ENCODE measurements at places on chromosomes 7 and 10.

DNA sequence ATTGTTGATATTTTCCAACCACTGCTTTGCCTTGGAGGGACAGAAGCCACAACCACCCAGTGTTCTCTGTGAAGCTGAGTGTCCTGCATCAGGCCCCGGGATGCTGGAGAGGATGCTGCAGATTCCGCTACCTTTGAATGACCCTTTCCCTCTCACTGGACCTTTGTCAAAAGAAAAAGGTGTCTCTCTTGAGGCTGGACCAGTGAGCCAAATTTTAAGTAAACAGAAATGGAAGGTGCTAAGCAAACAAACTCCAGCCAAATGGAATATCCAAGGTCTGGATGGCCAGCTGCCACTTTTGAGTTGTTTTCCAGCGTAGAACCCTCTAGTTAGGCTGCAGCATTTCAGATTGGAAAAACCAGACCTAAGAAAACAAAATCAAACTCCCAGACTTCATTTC lies 145.5 kb downstream of the TRIL start:
- DNase-seq: no peak

DNA sequence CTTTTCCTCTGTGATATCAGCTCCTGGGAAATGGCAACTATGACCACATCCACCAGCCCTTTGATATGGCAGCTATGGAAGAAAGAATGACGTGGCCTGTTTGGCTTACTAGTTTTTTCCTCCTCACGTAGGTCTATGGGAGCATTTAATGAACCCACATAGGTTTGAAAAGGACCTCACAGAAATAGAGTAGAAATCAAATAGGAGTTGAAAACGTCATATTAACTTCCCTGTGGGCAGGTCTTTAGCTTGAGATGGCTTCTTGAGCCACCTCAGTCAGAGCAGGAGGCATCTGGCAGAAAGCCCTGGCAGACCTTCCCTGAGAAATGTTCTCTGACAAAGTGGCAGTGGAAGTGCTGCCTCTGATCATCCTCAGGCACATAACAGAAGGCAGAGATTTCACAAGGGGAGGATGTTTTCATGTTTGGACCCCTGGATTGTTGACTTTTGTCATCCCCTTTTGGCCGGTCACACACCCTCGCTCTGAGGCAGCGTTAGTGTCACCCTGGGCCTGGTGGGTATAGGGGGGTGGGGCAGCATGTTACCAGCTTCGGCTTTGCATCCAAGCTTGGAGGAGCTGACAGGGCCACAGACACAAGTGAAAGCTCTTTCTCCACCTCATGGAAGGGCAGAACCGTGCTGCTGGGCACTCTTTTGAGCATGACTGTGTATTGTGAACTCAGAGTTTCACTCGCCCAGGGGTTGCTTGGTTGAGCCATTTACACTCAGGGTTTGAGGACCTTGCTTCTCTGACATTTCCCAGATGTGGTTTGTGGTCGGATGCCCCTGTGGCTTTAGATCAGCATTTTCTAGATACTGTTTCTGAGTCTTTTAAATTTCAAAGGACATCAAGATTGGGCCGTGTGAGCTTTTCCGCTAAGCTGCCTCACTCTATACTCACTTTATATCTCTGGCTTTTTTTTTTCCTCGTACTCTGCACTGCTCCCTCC lies 184.2 kb downstream of the STK31 start:
- no peak for DNase-seq

- DNase-seq: no peak
Observed at GRCh38 chr7:112540839-112541577, 60.2 kb downstream of the LSMEM1 start.

GRCh38 chr7:51297986-51298385 lies 18.6 kb downstream of the COBL start:
- DNase-seq: no peak

- no peak for DNase-seq
Observed at GRCh38 chr7:18037609-18038008, 10.0 kb upstream of the PRPS1L1 start.

- no peak for DNase-seq
Observed at GRCh38 chr7:112223310-112223709, 16.8 kb downstream of the ZNF277 start.

DNA sequence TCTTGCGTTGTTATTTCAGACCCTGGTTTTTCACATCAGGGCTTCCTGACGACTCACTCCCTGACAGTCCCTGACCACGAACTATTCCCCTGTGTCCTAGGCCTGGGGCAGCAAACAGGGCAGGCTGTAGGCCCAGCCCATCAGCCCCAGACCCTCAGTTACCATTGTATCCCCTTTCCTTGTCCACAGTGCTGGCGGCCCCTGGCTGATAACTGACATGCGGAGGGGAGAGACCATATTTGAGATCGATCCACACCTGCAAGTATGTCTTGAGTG lies 50.5 kb upstream of the TRIM8 start:
- DNase-seq: no peak

GRCh38 chr7:103129702-103130549 lies 19.0 kb downstream of the NAPEPLD start:
- DNase-seq: no peak

GRCh38 chr7:149330914-149331567 lies 69.0 kb downstream of the ZNF783 start:
- no peak for DNase-seq

- no peak for DNase-seq
Observed at GRCh38 chr7:150862356-150862755, 10.0 kb downstream of the AOC1 start.

GRCh38 chr7:36404639-36405408 lies 15.2 kb downstream of the ANLN start:
- no peak for DNase-seq

- DNase-seq: no peak
Observed at GRCh38 chr10:79399223-79399831, 46.1 kb downstream of the ZCCHC24 start.

DNA sequence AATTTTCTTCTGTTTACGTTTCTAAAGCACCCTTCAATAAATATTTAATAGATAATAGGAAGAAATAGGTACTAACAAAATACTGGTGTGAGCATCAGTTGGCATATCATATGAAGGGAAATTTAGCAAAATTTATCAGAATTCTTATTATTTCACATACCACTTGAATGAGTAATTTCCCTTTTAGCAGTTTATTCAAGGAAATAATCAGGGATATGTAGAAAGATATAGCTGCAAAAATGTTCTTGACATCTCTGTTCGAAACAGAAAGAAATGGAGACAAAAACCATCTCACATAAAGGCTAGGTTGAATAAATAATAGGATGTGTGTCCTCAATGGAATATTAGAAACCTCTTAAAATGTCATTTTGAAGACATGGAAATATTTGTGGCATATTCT lies 35.8 kb upstream of the PIP4K2A start:
- DNase-seq: no peak

GRCh38 chr10:106980495-106981451 lies 183.7 kb downstream of the SORCS1 start:
- DNase-seq: no peak

DNA sequence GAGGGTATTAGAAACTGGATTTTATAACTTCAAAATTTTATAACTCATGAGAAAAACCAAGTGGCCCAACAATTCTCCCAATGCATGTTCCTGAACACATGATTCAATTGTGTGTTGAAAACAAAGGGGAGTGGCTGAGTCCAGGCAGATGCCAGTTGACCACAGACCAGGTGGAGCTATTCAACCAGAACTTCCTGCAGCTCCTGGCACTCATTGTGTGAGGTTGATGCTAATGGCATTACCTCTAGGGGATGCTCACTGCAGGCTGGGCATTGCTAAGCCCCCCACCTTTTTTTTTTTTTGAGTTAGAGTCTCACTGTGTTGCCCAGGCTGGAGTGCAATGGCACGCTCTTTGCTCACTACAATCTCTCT lies 20.3 kb downstream of the MYOF start:
- DNase-seq: no peak

DNA sequence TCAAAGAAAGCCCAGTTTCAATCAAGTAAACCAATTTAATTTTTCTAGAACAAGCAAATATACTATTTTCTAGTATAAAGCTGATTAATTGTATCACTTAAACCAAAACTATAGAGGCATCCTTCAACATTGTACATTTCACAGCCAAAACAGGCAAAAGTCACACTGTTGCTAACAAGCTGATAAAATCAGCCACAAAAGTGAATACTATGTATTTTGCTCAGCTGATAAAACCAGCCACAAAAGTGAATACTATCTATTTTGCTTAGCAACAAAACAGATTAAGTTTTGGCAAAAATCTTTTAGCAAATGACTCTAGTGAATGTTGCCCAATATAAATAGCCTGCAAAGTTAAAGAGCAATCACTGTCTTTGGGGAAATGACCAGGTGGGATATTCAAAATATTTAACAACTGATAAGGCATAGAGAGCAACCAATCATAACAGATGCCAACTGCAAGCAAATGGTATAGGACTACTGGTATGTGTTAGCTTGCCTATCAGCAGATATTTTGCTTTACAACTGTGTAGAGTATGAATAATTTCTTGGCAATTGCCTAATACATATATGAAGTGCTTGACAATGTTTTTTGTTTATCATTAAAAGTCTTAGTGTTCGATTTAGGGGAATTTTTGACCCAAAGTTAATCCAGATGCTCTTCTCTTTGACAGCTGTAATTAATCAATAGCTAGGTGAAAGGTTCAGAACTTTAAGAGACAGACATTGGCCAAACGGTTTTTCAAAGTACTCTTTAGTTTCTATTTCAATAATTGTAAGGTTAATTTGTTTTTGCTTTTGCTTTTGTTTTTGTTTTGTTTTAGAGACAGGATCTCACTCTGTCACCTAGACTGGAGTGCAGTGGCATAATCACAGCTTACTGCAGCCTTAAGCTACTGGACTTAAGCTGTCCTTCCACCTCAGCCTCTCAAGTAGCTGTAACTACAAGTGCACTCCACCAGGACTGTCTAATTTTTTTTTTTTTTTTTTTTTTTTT lies 44.4 kb upstream of the SP4 start:
- DNase-seq: no peak

- DNase-seq: no peak
Observed at GRCh38 chr10:78197628-78198272, 164.1 kb downstream of the RPS24 start.

- DNase-seq: no peak
Observed at GRCh38 chr7:100105534-100105933, 4.1 kb downstream of the AP4M1 start.

- DNase-seq: no peak
Observed at GRCh38 chr10:97109547-97109946, 76.2 kb downstream of the SLIT1 start.

DNA sequence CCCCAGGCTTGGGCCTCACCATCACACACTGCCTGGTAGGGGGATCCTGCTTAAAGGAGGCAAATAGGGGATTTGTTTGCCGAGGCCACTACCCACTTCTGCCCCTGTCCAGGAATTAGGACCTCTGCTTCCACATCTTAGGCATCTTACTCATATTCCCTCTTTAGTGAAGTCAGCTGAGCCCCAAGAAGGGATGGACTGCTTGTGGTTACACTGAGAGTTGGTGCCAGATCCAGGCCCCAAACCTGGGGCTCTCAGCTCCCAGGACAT lies 1.6 kb upstream of the GPRIN2 start:
- DNase-seq: no peak

DNA sequence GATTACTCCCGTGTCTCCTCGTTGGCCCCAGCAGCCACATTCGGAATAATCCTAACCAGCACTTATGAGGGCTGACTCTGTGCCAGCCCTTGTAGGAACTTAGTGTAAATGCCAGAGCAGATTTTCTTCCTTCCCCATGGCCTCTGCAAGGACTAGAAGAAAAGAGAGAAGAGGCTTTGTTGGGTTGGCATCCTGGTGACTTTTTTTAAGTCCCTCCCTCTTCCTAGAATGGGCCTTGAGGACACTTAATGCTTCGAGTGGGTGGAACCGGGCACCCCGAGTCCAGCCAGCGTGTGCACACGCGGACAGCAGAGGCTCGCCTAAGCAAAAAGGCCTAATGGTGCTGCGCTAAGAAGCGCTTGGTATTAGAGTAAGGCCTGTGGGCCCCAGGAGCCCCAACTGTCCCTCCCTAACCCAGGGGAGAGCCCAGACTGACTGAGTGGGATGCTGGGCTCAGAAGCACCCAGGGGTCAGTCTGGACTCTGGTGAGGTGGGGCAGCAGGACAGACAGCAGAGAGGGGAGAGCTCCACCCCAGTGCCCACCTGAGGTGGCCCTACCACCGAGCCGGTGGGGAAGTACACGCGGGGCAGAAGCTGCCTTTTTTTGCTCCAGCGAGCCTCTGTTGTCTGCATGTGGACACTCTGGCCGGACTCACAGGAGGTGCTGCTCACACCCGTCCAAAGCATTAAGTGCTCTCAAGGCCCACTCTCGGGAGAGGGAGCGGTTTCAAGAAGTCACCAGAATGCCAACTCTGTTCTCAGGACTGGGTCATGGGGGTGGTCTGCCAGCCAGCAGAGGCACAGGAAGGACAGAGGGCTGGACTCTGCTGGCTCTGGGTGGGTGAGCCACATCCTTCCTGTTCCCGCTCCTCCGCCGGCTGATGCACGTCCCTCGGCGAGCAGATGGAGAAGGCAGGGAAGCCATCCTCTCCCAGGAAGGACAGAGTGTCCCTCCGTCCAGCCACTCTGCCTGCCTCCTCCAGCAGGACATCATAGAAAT lies 12.5 kb downstream of the ITPRIP start:
- no peak for DNase-seq

DNA sequence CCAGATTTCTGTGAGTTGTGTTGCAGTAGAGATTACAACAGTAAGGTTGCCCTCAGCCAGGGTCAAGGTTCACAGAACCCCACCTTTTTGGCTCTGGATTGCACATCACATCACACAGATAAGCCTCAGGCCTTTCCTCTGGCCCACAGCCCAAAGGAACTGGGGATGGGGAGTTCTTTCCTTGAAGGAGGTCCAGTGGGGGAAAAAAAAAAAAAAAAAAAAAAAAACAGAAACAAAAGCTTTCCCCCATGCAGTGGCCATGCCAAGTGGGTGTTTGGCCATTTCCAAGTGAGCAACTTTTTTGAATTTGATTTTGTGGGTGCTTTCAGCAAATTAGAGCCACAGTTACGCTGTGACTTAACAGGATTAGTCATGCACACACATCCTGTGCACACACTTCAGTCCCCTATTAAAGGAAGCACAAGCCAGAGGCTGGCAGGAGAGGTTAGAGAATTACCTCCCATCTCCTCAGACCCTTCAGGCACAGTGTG lies 79.3 kb upstream of the NANOS1 start:
- DNase-seq: no peak

- DNase-seq: no peak
Observed at GRCh38 chr7:100629117-100629716, 12.1 kb downstream of the TFR2 start.

- DNase-seq: no peak
Observed at GRCh38 chr7:102872460-102872859, 40.3 kb upstream of the LRRC17 start.

- no peak for DNase-seq
Observed at GRCh38 chr7:140595468-140596092, 45.0 kb downstream of the DENND2A start.

DNA sequence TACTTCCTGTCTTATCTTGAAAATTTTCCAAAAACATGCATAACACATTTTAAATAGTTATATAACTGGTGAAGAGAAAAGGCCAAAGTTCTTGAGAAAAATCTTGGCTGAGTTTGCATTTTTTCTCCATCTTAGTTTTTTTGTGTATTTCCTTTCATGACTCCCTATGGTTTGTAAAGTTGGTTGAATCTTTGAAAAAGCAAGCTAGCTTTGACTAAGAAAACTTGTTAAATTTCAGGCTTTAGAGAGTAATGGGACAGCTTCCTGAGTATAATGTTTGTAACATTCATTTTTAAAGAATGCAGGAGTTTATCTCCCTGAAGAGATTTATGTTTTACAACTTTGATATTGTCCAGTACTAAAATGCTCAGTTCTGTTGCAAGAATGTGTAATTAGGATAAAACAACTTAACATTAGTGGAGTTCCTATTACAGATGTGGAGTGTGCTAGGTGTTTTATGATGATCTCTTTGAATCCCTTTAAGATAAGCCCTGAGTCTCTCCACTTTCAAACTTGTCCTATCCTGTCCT lies 11.1 kb upstream of the HERPUD2 start:
- DNase-seq: no peak

GRCh38 chr7:24778543-24779282 lies 21.4 kb upstream of the GSDME start:
- no peak for DNase-seq
